ENCODE measurements at places on chromosomes 11 and 22.

DNA sequence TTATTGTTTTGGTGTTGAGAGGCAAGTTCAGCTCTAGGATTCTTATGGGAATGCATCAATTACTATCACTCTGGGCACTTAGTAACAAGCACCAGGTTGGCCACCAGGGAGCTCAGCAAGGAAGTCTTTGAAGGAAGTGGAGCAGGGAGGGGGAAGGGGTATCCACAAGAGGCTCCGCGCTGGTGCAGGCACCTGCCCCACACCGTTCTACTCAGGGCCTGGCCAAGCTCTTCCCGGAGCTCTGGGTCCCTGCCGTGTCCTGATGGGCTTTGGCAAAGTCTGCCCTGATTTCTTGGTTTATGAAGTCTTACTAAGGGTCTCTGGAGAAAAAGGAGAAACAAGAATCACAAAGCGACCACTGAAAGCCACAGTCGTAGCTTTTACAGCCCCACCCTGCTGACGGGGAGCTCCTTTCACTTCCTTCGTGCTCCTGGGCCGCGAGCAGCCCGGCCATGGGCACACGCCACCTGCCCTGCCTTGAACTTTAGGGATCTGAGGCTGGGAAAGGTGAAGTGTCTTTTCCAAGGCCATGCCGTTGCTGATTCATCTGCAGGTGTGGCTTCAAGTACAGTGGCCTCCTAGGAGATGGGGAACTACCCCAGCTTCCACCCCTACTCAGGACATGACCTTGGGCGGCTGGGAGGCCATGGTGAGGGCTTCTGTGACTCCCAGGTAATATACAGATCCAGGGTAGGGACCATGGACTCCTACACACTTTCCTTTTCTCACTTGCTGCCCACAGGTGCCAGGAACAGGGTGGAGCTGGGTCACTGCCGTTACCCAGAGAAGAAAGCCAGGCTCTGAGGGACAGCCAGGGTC, 15.9 kb upstream of the LRRC32 start:
- no peak for DNase-seq

GRCh38 chr11:78560826-78561484, 13.7 kb downstream of the NARS2 start:
- no peak for DNase-seq

DNA sequence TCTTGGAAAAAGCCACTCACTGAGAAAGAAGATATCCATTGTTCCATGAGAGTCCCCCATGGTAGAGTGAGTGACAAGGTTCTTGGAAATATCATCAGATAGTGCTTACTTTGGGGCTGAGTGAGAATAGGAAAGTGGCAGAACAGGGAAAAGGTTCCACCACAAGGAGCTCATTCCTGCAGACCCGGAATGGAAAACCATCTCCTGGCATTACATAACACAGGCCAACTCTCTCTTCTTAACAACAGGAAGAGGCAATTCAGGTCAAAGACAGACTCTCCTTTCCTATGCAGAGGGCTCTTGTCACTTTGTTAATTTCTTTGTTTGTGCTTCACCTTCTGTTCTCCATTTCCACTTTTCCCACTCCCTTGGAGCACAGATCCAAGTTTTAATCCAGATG, 259.7 kb downstream of the KIRREL3 start:
- no peak for DNase-seq

- peak; percentile 44 for DNase-seq
Observed at GRCh38 chr11:83070731-83071566, 748 bp downstream of the RAB30 start.

- DNase-seq, result no peak
Observed at GRCh38 chr11:69215784-69216415, 60.2 kb downstream of the SMIM38 start.

DNA sequence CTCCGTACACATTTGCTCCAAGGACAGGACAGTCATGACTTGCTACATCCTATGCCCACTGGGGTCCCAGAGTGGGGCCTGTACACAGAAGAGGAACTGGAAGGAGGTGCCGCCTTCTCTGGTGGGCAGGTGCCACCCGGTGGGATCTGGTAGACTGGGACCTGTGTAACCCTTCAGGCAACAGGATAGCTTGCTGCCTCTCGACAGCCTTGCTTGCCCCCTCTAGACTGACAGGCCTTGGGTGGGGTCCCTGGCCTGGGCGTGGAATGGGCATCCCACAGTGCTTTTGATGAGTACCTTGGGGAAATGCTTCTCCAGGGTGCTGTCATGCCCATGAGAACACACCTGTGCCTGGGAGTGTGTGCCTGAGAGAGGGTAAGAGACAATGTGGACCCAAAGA, 15.8 kb downstream of the SHANK3 start:
- DNase-seq, result no peak

GRCh38 chr11:36818410-36818809, 220.4 kb upstream of the RAG2 start:
- DNase-seq, result no peak

DNA sequence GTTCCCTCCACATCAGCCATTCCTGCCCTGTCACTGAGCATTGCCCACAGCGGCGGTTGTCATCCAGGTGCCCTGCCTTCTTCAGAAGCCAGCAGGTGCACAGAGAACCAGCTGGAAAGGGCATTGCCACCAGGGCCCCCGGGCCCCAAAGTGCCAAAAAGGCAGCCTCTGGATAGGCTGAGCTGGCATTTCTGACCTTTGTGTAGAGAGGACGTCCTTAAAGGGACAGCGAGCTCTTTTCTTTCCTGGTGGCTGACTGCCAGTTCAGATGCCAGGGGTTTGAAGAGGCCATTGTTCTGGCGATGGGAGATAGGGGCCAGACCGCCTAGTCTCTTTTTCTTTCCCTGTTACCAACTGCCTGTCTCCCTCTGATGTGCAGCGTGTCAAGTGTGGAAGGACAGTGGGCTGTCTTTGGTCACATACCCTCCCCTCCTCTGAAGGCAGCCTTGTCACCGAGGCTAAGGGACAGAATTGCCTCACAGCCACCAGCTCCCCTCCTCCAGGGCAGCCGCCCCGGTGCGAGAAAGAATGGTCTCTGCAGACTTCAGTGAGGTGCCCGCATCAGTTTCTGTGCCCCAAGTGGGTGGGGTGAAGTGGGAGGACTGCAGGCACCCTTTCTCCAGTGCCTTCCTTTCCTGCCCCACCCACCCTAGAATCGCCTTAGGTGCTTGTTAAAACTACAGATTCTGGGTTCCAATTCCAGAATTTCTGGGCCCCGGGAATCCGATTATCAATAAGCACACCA, 109.6 kb downstream of the SCN3B start:
- no peak for DNase-seq

DNA sequence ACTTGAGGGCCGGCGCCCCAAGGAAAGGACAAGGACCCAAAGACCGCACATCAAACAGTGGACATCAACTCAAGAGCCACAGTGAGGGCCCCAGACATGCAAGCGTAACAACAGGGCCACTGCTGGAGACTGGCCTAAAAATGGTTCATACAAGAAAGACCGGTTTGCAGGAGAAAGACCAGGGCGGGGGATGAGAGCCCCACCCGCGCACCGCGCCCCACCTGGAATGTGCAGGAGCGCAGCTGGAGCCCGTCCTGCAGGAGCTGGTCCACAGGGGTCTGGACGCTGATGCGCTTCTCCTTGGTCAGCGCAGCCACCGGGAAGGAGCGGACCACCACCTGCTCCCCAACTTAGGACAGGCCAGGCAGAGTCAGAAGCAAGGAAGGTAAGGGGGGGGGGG, 13.9 kb downstream of the SBF1 start:
- DNase-seq, result no peak

GRCh38 chr11:69642913-69643632, 2.1 kb downstream of the CCND1 start:
- peak; percentile 90 for DNase-seq

GRCh38 chr22:45470871-45471270, 31.8 kb upstream of the FBLN1 start:
- DNase-seq, result no peak

DNA sequence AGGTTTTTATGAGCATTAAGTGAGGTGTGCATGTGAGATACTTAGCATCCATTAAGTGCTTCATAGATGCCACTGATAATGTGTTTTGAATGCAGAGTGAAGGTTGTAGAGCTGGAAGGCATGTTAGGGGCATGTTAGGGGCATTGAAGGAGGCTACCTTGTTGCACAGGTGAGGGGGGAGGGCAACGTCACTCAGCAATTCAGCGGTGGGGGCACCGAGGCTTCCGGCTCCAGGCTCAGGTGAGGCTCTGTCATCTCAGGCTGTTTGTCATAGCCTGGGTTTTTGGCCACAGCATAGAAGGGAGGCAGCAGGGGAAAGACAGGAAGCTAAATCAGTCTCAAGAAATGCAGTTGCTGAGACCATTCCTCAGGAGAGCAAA, 299.0 kb downstream of the NTM start:
- no peak for DNase-seq

DNA sequence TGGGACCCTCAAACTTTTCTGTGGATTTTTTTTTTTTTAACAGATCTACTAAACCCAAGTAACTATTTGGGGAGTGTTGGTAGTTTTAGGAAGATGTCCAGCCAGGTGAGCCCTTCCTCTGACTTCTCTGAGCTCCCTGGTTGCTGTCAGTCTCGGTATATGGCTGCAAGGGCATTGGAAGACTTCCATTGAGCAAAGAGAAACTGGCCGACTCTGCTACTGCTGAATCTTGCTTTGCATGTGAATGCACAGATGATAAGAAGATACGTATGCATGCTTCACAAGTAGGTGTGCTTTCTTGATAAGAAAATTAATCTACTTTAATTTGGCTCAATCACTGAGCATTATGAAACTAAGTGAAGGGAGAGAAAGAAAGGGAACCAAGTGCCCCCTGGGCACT, 51.1 kb downstream of the BARX2 start:
- no peak for DNase-seq

DNA sequence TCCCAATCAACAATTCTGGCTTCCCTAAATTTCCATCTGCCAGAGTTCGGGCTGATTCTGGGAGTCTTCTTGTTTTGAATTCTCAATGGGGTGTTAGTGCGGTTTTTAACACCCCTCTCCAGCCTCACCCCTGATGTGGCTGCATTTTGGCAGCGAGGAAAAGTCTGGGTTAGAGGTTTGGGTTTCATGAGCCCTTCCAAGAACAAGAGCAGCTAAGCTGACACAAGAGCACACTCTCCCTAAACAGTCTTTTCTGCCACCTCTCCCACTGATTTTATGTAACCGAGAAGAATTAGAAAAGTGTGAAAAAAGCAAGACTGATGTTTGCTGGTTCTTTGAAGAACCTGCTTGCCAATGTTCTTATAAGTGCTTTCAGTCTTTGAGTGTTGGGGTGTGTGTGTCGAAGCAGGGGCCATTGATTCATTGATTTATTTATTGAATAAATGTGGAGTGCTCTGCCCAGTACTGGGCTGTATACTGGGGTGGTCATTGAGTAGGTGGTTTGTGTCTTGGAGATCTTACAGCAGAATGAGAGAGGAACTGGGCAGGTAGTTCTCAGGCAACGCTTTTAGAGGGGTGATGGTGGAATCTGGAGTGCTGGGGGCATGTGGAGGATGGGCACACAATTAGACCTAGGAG, 101.5 kb downstream of the TRAF6 start:
- peak; percentile 22 for DNase-seq

- DNase-seq, result no peak
Observed at GRCh38 chr11:91859666-91860065, 365.0 kb upstream of the FAT3 start.

- no peak for DNase-seq
Observed at GRCh38 chr22:29710922-29711593, 8.7 kb upstream of the CABP7 start.

GRCh38 chr22:32574958-32575910, 100.6 kb downstream of the FBXO7 start:
- DNase-seq, result no peak

DNA sequence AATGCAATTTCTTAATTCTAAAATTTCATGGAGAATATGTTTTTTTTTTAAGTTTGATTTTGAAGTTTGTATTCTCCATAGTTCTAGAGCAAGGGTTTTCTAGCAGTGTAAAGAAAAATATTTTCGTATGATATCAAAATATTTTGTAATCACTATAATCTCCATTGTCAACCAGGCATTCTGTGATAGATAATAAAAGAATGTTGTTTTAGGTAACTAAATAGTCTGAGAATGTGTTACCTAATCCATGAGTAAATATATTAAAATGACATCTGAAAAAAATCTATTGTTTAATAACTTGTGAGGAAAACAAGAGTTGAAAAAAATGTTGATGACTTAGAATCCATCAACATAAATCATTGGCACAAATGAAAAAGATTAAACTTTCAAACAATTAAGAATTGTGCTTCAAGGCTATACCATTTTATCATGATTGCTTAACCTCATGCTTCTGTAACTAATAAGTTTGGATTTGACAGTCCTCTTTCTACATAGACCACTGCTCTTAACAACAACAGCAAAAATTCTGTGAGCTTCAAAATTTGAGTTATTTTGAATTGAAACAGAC, 2211.8 kb downstream of the LRRC4C start:
- no peak for DNase-seq

DNA sequence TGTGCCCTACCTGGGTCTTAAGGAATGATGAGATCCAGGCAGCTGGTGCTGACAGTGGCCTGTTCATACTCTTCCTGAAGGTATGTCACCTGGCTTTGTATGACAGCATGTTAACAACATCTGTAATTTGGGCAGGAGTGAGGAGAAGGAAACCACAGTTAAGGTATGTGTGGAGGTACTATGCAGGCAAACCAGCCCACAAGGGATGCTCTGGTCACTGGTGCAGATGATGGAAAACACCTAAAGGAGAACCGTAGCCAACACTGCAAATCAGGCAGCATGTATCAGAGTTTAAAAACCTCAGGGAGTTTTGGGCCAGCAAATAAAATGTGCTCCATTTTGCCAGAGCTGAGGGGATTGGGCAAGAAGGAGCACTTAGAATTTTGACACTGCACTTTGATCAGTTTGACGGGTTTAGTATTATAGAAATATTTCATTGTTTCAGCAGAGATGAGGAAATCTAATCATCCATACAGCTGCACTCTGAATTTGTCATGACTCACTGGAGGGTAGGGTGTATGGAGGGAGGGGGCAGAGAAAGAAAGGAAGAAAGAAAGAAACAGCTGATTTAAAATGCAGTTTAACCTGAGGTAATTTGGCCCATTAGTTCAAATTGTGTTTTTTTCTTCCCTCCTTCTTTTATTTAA, 260.9 kb downstream of the KIRREL3 start:
- DNase-seq, result no peak

- DNase-seq, result no peak
Observed at GRCh38 chr22:32583921-32584335, 109.3 kb downstream of the FBXO7 start.

DNA sequence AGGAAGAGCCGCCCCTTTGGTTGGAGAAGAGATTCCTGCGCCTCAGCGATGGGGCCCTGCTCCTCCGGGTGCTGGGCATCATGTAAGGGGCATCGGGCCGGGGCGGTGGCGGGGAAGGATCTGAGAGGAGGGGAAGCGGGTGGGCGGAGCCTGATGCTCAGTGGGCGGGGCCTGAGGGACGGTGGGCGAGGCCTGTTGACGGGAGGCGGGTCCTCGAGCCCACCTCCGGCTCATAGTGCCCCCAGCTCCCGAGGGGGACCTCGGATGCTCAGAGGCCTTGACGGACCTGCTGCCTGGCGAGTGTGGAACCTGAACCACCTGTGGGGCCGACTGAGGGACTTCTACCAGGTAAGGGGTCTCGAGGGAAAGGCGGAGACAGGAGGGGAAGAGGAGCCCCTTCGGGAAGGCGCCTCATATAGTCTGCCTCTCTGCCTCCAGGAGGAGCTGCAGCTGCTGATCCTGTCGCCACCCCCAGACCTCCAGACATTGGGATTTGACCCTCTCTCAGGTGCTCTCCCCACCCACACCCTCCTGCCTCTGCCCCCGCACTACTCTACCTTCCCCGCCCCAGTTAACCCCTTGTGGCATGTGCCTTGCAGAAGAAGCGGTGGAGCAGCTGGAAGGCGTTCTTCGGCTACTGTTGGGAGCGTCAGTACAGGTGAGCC, 799 bp downstream of the CCDC88B start:
- no peak for DNase-seq

GRCh38 chr11:708511-708910, 2.5 kb downstream of the EPS8L2 start:
- DNase-seq, result no peak

All from cardiac muscle cell (in vitro differentiated cells and primary cell).